Gastrocnemius medialis (tissue), 4 donors: ENCODE measurements at places on chromosomes 7 and 10.

DNA sequence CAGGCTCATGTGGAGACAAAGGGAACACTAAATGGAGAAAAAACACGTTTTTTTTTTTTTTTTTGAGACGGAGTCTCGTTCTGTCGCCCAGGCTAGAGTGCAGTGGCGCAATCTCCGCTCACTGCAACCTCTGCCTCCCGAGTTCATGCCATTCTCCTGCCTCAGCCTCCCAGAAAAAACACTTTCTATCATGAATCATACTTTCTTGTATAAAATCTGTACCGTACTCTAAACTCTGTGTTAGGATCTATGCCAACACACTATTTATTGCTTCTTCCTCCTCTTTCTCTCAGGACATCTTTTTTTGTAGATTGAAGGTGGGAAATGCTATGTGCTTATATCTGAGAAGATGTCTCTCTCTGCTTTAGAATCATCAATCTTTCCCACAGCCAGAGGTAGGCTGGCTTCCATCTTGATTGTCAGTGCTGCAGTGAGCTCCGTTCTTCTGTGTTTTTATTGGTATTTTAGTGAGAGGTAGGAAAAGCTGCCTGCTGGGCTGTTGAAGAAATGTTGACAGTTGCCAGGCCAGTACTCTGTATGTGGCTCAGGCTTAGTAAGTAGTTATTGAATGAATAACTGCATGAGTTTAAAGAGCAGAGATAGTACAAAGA lies 101.1 kb downstream of the GPR85 start:
- no peak for DNase-seq

DNA sequence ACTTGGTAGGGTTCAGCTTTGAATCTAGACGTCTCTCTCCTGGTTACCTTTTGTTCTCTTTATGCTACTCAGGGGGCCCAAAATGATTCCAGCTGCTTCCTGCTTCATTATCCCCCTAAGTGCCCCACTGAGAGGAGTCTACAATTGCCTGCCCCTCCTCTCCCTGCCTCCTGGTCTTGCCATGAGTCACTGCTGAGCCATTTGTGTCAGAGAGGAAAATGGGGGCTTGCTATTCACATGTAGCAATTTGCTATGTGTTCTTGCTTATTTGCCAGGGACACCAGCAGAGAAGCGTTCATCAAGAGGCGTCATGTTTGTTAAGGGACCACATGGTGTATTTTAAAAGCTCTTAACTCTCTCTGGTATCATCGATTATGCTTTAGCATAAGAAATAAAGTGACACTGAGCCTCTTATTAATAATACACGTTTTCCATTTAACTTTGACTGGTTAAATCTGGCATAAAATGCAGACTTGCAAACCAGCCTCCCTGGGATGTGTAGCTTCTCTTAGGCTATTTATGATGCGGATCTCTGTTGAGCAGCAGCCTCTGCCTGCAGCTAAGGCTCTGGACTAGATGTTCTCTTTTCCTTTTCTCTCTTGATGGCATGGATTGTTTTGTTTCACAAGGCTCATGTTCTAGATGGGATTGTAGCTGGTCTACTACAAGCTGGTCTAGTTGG lies 239.3 kb downstream of the AUTS2 start:
- DNase-seq, result no peak

GRCh38 chr7:117470777-117471176 lies 9.0 kb upstream of the CFTR start:
- DNase-seq, result no peak

- DNase-seq, result no peak
Observed at GRCh38 chr7:142798451-142799436, 28.0 kb downstream of the PRSS2 start.

- DNase-seq, result no peak
Observed at GRCh38 chr7:49773218-49773935, at the start of gene VWC2. Gene VWC2 (plus strand): TSS chr7:49773638. CDS start chr7:49775436, 1,798 bp downstream.

DNA sequence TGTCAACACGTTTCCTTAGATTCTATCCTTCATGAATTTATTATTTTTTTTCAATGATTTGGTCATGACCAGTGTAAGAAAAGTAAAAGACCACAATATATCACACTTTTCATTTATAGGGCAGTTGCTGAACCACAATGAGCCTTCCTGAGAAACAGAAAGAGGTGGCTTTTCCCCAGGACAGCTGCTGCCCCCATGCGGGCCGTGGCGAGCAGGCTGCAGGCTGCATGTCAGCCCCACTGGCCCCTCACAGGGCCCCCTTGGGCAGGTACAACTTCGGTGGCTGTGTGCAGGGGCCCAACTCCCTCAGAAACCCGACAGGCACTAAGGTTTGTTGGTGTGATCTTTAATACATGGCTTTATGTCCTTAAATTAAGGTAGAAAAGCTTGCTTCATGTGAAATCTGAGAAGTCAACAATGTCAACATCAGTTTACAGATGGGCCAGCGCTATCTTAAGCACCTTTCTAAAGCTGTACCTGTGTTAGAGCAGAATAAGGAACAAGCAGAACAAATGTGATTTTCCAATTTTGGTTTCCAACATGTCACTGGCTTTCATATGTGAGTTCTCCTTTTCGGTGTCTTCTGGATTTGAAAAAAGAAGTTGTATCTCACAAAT lies 10.6 kb downstream of the BEND7 start:
- no peak for DNase-seq

- no peak for DNase-seq
Observed at GRCh38 chr10:117819304-117819703, 227.4 kb downstream of the RAB11FIP2 start.

DNA sequence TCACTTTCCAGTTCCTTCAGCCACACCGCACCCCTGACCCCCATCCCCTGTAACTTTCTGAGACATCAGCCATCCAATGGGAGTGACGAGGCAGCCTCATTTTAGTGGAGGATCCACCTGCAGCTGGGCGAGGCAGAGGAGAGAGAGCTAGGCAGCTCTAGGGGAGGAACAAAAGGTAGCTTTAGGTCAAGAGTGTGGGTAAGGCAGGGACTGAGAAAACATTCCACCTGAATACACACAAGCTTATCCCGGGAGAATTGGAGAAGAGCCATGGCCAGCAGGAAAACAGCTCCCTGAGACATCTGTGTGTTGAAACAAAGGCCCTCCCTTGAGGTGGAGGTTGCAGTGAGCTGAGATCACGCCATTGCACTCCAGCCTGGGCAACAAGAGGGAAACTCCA lies 6.7 kb upstream of the KLRG2 start:
- DNase-seq, result no peak
